ENCODE measurements at places on chromosomes 6 and 20.

- no peak for DNase-seq
These were observed 4.8 kb downstream of the HRH3 start for GRCh38 chr20:62215020-62215990.

GRCh38 chr20:62809530-62810428 lies 5.1 kb downstream of the OGFR start:
- DNase-seq = no peak

DNA sequence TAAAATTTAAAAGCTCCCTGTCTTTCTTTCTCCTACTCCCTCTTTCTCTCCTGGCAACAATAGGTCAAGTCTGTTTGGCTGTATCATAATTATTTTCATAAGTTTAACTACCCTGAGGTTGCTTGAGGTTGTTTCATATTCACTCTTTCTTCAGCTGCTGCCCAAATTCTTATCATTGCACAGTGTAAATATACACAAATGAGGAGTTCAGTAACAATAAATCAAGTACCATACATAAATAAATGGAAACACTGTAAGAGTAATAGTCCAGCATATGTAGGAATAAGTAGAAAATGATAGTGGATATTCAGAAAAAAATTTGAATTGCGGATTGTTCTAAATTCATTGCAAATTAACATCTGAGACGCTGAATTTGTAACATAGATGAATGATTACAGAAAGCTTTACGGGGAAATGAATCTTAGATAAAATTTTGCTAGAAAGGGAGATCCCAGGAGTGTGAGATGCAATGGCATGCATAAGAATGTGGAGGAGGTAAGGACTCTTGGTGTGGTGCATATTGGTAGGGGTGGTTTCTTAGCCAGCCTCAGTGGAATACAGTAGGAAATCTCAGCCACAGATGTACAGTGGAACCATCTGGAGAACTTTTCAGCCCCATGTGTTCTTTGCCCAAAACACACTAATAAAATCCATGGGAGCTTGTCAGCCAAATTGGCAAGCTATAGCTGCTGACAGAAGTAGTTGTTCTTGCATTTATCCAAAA lies 480.7 kb downstream of the HTR1B start:
- no peak for DNase-seq

GRCh38 chr6:105836889-105837288 lies 249.2 kb upstream of the PRDM1 start:
- DNase-seq = no peak

GRCh38 chr20:61191096-61191495 lies 61.0 kb upstream of the CDH4 start:
- no peak for DNase-seq

- peak; percentile 84 for DNase-seq
These were observed 122.8 kb downstream of the ALDH8A1 start for GRCh38 chr6:134826889-134827737.

DNA sequence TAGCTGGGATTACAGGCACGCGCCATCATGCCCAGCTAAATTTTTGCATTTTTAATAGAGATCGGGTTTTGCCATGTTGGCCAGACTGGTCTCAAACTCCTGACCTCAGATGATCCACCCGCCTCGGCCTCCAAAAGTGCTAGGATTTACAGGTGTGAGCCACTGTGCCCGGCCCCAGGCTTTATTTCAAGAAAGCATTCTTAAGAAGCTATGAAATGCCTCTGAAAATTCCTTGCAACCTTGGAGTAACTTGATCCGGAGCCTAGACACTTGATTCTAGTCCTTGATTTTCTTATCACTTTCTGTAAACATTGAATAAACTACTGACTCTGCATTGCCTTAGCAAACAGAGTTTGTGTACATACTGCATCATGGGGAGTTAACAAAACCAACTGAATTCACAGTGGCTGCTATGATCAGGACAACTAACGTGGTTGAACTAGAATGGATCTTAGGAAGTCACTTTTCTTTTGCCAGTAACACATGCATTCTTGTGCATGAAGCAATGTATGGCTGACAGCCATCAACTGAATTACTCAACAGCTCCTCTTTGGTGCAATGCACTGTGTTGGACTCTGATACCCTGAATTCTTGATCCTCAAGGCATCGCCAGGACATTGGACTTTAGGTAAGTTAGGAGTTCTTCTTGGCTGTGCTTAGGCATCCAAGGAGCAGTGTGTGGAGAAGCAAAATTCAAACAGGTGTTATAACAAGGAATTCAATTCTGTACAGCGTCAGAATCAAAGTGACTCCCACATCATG lies 102.8 kb upstream of the TMEM170B start:
- DNase-seq = peak; percentile 79

- DNase-seq = no peak
These were observed 83.0 kb downstream of the ZHX3 start for GRCh38 chr20:41234546-41234945.

DNA sequence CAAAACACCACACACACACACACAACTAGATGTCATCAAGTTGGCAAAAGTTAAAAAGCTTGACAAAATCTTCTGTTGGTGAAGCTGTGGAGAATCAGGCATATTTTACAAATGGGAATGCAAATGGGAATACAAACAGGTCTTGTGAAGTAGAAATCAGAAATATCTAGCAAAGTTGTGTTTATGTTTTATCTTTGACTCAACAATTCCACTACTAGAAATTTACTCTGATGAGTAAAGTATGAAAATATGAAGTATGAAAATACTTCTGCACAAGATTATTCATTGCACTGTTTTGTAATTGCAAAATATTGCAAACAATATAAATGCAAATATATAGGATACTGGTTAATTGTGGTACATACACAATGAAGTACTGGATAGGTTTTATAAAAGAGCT lies 1166.0 kb upstream of the GJE1 start:
- DNase-seq = no peak

GRCh38 chr20:24634855-24635254 lies 165.4 kb downstream of the SYNDIG1 start:
- peak; percentile 87 for DNase-seq

Data from skeletal muscle cell (primary cell).